ENCODE measurements at places on chromosomes 5 and 9.

DNA sequence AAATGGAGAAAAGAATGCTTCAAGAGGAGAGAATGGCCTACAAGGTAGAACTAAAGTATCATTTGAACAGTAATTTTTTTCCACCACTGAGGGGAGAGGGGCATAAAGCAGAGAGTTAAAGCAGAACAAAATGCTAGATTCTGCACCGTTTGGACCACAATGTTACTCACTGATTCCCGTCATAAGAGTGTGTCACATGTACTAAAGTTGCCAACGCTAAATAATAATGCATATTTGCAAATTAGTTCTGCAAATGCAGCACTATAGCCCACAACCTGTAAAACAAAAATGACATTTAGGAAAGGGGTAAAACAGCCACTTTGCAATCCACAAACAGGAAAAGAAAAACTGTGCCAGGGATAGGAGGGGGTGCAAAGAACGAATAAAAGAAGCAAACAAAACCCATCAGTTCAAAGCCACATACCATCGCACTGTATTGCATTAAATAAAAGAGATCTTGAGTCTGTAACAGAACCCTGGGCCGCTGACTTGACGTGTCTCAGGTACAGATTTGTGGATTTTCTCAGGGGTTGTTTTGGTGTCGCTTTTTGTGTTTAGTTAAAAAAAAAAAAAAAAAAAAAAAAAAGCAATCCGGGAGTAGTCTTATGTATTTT lies 7.7 kb upstream of the NFIB start:
- H3K4me1 ChIP-seq = peaks cover 66% of the 10 kb centered on the region
- H3K36me3 ChIP-seq = no peaks in the 10 kb centered on the region
- DNase-seq = no peak
- H3K4me3 ChIP-seq = peak overlapping the region; percentile 92

- no peak overlapping the region for H3K27ac ChIP-seq
- H3K4me3 ChIP-seq = no peak overlapping the region
- no peaks in the 10 kb centered on the region for H3K27me3 ChIP-seq
- H3K4me1 ChIP-seq = peaks cover 4% of the 10 kb centered on the region
- no peak for DNase-seq
Observed at GRCh38 chr9:116580853-116581252, 106.3 kb upstream of the TRIM32 start.

DNA sequence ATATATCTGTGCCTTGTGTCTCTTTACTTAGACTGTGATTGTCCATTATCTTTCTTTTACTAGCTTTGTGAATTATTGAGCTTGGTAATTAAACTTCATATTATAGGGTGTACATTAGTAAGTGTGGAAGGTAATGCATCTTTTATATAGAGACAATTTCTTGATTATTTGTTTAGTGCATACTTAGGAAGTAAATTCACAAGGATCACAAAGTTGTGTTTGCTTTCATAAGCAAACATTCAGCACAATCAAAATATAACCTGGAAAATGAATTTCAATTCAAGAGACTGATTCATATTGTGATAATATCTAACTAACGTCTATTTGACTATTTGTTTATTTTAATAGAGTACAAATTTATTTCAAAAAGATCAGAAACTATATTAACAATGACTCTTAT lies 749.9 kb upstream of the NUDT12 start:
- no peak overlapping the region for H3K27ac ChIP-seq
- no peak for DNase-seq
- H3K4me3 ChIP-seq = no peak overlapping the region
- H3K36me3 ChIP-seq = no peaks in the 10 kb centered on the region

DNA sequence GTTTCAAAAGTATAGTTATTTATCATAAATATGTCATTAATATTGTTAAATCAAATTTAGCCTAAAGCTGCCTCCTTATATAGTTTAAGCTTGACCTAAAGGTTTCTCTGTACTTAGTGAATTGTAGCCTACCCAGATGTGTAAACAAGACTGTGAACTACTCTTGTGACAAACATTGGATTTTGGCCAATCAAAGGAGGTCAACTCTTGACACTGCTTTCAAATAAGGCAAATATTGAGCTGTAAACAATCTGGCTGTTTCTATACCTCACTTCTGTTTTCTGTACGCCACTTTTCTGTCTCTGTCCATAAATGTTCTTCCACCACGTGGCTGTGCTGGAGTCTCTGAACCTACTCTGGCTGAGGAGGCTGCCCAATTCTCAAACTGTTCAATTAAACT lies 51.2 kb downstream of the FXN start:
- no peak for DNase-seq
- no peak overlapping the region for H3K27ac ChIP-seq
- no peak overlapping the region for H3K4me3 ChIP-seq
- H3K4me1 ChIP-seq = peaks cover 14% of the 10 kb centered on the region

DNA sequence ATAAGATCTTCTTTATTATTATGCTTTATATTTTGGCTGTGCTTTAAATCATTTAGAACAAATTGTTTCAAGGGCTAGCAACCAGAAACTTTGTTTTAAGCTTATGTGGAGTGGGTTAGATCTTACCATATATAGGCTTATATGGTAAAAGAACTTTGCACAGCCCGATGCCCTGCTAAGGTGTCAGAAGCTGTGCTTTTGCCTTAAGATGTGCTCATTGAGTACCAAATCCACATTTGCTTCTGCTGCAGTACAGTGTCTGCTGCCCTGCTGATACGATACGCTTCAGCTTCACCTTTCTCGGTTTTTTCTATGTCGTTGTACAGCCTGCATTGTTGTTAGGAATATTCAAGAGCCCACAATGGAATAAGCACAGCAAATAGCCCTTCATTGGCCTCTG lies 34.8 kb downstream of the CD180 start:
- H3K27me3 ChIP-seq = no peaks in the 10 kb centered on the region
- H3K27ac ChIP-seq = no peak overlapping the region
- peaks cover 40% of the 10 kb centered on the region for H3K36me3 ChIP-seq
- no peak overlapping the region for H3K4me3 ChIP-seq
- no peak for DNase-seq

- H3K27ac ChIP-seq = no peak overlapping the region
- H3K36me3 ChIP-seq = no peaks in the 10 kb centered on the region
- DNase-seq = no peak
- no peaks in the 10 kb centered on the region for H3K4me1 ChIP-seq
Observed at GRCh38 chr5:55913466-55914413, 62.6 kb downstream of the IL31RA start.

DNA sequence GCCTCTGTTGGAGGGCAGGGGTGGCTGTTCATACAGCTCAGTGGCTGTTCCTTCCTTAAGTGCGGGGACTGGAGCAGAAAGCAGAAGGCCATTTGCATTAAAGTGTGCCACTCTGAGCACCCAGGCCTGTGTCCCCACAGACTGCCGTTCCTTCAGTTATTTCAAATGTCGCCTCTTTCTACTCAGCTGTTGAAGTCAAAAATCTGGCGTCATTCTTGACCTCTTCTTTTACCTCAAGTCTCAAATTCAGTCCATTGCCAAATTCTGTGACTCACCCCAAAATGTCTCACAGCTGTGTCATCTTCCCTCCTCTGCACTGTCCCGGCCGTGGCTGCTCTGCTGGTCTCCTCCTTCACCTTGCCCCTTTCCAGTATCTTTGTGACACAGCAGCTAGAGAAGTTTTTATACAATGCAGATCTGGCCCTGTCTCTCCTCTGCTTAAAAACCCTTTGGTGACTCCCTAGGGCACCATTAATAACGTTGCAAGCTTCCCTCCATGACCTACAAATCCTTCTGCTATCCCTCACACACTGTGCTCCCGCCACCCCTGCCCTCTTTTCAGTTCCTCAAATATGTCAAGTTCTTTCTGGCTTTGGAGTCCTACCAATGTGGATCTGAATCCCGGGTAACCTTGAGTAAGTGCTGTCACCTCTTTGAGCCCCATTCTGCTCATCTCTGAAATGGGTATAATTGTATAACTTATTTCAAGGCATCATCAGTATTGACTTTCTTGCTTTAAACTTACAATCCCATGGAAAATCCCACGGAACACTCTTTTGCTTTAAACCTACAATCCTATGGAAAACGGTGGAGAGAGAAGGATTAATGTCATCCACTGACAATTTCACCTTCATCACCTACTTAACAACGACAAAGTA lies 98.3 kb upstream of the BOD1 start:
- H3K27me3 ChIP-seq = no peaks in the 10 kb centered on the region
- H3K36me3 ChIP-seq = no peaks in the 10 kb centered on the region
- peaks cover 2% of the 10 kb centered on the region for H3K4me1 ChIP-seq
- no peak overlapping the region for H3K27ac ChIP-seq

GRCh38 chr9:119289740-119290433 lies 79.3 kb downstream of the BRINP1 start:
- H3K27ac ChIP-seq = no peak overlapping the region
- H3K4me3 ChIP-seq = no peak overlapping the region
- H3K36me3 ChIP-seq = no peaks in the 10 kb centered on the region
- H3K27me3 ChIP-seq = no peaks in the 10 kb centered on the region

DNA sequence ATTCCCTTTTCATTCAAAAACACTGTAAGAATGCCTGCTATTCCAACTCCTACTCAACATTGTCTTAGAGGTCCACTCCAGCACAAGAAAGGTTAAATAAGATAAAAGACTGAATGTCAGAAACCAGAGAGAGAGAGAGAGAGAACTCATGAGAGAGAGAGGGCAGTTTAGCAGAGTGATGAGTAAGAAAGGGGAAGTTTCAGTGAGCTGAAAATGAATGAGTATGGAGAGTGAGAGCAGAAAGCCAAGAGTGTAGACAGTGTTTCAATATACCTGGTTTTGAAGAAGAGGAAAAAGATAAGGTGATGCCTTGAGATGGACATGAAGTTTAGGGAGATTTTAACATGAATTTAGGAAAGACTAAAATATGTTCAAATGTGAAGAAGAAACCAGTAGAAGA lies 528.0 kb upstream of the SEMA6A start:
- no peaks in the 10 kb centered on the region for H3K27me3 ChIP-seq
- H3K36me3 ChIP-seq = no peaks in the 10 kb centered on the region
- DNase-seq = no peak
- H3K27ac ChIP-seq = no peak overlapping the region
- no peaks in the 10 kb centered on the region for H3K4me1 ChIP-seq

DNA sequence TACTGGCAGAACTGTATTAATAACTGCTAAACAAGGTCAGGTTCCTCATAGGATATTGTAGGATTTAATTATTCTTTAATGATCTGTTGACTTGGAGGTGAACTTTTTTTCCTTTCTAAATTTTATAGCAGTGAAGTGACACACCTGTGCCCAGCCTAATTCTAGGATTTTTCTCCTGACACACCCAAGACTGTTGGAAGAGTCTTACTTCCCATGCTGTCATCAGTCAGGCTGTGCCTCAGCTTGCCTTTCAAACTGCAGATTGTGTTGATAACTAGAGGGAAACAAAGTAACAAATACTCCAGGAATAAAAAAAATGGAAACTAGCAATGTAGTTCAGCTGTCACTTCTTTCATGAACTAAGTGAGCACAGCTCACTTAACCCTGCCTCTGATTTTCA lies 22.0 kb downstream of the OTULIN start:
- peaks cover 60% of the 10 kb centered on the region for H3K36me3 ChIP-seq
- H3K27ac ChIP-seq = peak overlapping the region; percentile 1
- H3K27me3 ChIP-seq = no peaks in the 10 kb centered on the region
- DNase-seq = no peak

- no peak overlapping the region for H3K4me3 ChIP-seq
- no peaks in the 10 kb centered on the region for H3K36me3 ChIP-seq
- H3K27me3 ChIP-seq = peaks cover 24% of the 10 kb centered on the region
- DNase-seq = no peak
- H3K4me1 ChIP-seq = peaks cover 19% of the 10 kb centered on the region
Observed at GRCh38 chr5:159913501-159913900, 2.8 kb upstream of the ADRA1B start.

DNA sequence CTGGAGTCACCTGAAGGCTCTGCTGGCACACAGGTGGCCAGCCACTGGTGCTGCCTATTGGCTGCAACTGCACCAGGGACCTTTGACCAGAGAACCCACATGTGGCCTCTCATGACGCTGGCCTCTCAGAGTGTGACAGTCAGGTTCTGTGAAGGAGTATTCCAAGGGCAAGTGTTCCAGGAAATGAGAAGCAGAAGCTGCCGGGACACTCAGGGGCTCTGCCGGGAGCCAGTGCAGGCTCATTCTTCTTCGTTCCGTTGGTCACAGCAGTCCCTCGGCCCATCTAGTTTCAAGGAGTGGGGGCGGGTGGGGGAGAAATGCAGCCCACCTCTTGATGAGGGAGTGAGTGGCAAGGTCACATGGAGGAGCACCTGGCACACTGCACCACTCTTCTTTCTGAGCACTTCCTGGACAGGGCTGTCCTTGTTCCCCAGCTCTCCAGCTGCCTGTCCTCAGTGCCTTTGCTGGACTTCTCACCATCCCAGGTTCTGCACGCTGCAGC lies 237.5 kb downstream of the GADD45G start:
- H3K4me1 ChIP-seq = peaks cover 32% of the 10 kb centered on the region
- DNase-seq = no peak
- H3K4me3 ChIP-seq = no peak overlapping the region

- no peaks in the 10 kb centered on the region for H3K27me3 ChIP-seq
- DNase-seq = no peak
- H3K27ac ChIP-seq = no peak overlapping the region
- H3K4me1 ChIP-seq = peaks cover 10% of the 10 kb centered on the region
- H3K4me3 ChIP-seq = no peak overlapping the region
Observed at GRCh38 chr5:43772764-43773477, 169.9 kb downstream of the NNT start.

DNA sequence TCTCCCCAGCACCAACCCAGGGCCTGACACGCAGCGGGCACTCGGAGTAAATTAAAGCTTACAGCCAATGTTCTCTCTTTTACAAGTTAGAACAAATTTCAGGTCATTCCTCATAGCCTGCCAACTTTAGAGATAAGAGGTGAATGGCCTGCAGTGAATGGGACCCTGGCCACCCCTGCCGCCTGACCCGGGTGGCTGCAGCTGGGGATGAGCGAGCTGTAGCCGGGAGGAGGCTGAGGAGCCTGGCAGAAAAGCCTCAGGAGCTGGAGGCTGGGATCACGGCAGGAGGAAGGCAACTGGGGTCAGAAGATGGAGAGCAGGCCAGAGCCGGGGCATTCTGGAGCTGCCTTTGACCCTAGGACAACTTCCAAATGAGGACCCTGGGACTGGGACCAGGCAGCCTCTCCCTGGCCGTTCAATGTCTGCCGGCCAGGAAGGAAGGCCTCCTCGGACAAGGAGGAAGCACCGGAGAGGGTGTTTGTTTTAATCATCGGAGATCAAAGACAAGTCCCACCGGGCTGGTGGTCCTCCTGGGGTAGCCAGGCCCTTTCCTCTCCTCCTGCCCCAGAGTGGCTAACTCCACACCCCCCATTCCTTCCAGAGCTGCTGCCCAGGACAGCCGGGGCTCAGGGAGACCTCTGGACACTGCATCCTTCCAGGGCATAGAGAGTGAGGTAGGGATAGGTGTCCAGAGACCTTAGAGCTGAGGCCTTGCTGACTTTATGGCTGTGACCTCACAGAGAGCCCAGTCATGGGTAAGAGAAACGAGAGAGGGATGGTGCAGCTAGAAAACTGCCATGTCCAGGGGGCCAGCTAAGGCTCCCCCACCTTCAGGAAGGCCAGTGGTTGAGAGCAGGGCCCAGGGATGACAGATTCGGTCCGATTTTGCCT lies 87.3 kb upstream of the LMX1B start:
- no peaks in the 10 kb centered on the region for H3K36me3 ChIP-seq
- no peak overlapping the region for H3K4me3 ChIP-seq
- peaks cover 14% of the 10 kb centered on the region for H3K27me3 ChIP-seq
- no peak for DNase-seq

Measured in suprapubic skin (tissue), 4 donors.